Hematopoietic multipotent progenitor cell treated with erythropoietin and hydrocortisone succinate and interleukin-3 and kit ligand, for 17 days (in vitro differentiated cells): ENCODE measurements at places on chromosomes 11 and 22.
A peak's percentile ranks its signal among the peaks of the same experiment; 100 is the strongest.

DNA sequence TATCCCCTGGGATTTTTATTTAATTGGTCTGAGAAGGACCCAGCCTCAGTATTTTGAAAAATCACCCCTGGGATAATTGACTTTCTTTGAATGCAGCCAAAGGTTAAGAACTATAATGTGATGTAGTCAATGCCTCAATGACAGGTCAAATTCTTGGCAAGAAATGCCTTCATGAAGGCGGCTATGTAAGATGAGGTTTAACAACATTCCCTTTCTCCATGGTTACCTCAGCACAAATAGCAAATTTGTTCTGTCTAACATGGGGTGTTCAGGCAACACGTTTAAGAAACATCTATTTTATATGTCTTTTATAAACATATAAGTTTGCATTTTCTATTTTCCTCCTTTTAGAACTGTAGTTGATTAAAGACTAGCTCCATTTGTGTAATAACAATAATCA lies 5.3 kb downstream of the SLN start:
- no peak for DNase-seq

GRCh38 chr11:121291896-121292494 lies 576 bp upstream of the SC5D start:
- DNase-seq: no peak

DNA sequence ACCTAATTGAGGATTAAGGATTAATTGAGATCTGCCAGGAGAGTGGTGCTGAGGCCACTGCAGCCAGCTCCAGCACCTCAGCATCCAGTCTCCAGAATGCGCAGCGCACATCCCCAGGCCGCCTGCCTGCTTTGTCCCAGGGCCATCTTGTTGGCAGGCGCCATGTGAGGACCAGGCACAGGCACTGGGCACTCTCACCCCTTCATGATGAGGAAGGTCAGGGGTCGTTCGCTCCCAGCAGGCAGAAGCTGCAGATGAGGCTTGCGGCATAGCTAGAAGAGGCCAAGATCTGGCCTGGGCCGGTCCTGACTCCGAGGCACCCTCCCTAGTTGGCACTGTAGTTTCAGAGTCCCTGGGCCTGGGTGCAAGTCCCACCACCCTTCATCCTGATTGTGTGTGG lies 6.4 kb downstream of the CABP2 start:
- no peak for DNase-seq

DNA sequence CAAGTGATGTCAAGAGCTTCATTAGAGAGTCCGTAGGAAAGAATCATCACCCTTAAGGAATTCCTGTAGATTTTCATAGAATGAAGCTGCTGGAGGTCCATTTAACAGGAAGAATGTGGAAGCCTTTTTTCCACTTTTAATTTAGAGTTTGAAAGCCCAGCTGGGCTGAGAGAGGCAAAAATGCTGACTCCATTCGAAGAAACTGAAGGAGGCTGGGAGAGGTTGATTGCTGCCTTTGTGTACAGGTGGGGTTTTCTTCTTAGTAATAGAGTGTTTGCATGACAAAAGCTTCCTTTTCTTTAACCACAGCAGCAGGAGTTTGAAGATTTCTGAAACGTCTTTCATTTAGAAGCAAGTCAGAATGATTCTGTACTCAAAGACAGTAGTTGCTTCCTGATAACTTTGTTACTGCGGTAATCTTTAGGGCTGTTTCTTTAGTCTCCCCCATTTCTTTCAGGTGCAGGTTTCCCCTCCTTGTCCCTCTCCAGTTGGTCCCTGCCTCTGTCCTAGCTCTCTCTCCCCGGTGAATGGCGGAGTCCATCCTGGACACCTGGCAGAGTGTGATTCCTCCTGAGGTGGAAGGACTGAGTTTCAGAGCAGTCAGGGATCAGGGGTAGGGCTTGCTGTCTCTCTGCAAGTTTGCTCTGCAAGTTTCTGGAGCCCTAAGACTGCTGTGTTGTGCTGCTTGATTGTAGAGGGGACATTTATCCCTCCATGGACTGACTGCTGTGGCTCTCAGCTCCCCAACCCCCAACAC lies 166.2 kb downstream of the LDLRAD3 start:
- no peak for DNase-seq

GRCh38 chr22:50505776-50506610 lies 1.5 kb downstream of the LMF2 start:
- DNase-seq: no peak

- DNase-seq: no peak
Observed at GRCh38 chr11:62108971-62109404, 14.8 kb upstream of the INCENP start.

GRCh38 chr22:44586999-44587736 lies 89.1 kb upstream of the RTL6 start:
- DNase-seq: no peak

DNA sequence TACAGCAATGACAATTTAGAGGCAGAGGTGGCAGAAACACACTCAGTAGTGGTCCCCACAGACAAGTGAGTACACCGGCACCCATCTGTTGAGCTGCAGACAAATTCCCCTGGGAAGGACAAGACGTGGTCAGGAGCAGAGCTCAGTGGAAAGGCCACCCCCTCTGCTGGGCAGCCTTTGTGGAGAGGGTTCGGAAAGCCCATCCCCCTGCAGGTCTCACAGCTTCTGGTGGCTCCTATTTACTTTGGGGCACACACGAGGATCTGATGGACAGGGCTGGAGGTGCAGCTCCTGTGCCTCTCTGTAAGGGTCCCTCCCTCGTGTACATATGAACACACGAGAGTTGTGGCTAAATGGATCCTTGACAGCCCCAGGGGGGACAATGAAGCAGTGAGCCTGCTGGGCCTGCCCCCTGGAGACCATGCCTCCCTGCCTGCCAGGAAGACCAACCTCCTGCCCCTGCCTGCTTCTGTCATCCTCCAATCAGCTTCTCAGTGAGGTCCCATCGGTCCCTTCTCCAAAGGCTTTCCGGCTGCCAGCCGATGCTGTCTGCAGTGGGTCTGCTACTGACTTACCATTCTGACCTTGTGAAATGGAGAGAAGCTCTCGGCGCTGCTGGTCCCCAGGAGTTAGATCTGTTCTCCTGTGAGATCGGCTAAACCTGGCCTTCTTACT lies 161.5 kb downstream of the CACNA1I start:
- no peak for DNase-seq

- DNase-seq: no peak
Observed at GRCh38 chr11:3145206-3145520, 19.9 kb downstream of the OSBPL5 start.

DNA sequence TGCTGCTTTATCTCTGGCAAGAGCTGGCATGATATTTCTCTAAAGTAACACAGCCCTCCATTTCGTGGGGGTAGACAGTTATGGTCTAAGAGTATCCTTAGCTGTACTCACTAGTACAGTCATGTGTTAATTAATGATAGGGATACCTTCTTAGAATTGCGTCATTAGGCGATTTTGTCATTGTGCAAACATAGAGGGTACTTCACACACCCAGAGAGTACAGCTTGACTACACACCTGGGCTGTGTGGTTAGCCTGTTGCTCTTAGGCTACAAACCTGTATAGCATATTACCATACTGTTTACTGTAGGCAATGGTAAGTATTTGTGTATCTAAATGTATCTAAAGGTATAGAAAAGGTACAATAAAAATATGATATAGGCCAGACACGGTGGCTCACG lies 17.0 kb downstream of the XRCC6 start:
- no peak for DNase-seq

GRCh38 chr11:110433393-110434333 lies 3.9 kb downstream of the FDX1 start:
- peak; percentile 36 for DNase-seq

DNA sequence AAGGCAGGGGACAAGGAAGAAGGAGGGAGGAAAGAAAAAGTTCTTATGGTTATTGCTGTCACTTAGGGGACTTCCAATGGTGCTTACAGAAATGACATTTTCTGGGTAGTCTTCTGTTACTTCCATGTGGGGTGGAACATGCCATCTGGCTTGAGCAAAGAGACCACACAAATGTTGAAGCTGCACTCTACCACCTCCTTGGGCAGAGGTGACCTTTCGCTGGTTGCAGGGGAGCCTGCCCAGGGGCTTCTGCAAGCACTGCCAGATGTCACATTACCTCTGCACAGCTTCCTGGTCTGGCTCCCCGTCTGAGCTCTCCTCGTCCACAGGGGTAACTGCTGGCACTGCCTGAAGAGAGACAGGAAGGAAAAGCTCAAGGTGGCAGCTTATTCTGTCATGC lies 32.6 kb upstream of the APOA1 start:
- no peak for DNase-seq

DNA sequence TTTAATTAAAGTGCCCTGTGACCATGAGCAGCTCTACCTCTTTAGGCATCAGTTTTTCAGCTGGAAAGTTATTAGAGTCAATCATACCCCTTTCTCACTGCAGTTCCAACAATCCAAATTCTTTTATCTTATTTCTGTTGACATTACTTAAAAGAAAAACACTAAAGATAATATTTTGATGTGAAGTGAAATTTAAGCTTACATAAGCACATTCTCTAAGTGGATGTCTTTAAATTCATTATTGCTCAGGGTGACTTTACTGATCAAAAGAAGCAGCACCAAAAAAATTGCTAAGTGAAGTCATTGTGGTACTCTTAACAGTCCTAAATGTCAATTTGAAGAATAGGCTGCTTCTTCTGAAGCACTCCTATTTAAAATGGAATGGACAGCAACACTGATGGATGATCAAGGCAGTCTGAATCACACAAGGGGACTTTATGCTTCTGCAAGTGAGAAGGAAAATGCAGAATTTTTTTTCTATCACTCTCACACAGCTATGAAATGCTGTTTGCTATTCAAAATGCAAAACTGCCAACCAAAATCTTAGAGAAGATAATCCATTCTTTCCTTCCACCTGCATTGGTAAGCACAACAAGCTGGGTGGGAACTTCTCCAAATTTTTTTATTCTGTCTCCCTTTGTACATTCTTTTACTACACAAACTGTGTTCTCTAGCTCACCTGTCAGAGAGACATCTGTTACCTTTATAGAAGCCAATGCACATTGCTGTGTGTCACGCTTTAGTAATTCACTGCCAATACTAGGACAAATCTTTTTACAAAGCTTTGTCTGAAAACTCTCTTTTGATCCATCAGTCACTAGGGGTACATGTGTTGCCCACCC lies 179.9 kb downstream of the GRIA4 start:
- no peak for DNase-seq

DNA sequence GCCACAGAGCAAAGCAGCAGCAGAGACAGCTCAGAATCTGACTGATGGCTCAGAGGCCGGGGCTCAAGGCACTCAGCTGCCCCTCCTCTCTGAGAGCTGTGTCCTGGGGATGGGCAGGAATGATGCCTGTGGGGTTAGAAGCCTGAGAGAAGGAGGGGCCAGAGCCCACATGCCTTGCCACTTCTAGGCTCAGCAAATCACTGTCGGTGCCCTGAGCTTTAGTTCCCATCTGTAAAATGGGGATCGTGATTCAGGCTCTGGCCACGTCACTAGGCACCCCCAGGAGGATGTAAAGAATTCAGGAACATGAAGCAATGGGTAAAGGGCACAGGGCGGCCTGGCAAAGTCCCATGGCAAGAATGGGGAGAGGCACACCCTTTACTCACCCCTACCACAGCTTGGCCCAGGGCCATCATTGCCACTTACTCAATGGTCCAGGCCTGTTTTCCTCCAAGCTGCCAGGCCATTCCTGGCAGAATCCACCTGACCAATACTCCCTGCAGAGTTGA lies 3.4 kb upstream of the CDC42EP2 start:
- no peak for DNase-seq

GRCh38 chr11:114166897-114167323 lies 107.4 kb downstream of the ZBTB16 start:
- no peak for DNase-seq

GRCh38 chr11:13118194-13118593 lies 109.1 kb downstream of the RASSF10 start:
- DNase-seq: no peak

DNA sequence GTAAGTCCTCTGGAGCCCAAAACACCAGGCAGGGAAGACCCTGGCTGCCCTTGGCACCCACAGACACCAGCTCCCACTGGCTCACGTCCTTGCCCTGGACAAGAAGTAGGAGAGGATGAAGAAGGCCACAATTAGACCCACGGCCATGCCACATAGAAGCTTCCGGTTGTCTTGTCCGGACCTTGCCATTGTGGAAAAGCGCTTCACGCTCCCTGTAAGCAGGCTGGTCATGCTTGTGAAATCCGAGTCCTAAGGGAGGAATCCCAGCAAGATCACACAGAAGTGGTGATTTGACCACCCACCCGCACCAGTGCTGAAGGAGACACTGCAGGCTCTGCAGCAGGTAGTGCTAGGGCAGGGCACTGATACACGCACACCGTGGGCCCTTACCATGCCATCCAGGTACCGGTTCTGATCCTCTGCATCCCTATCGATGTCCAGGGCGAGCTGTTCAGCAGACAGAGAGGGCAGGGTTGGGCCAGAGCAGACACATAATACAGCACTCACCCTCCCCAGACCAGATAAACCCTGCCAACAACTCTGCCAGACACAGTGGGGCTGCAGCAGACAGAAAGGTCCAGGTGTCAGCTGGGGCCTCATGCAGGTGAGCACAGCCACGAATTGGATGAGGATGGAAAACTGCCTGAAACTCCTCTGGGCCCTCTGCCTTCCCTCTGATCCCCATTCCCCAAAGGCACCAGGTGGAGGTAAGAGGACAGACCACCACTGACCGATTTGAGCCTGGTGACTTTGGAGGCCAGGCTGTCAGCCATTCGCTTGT lies 1.8 kb downstream of the BET1L start:
- DNase-seq: no peak

DNA sequence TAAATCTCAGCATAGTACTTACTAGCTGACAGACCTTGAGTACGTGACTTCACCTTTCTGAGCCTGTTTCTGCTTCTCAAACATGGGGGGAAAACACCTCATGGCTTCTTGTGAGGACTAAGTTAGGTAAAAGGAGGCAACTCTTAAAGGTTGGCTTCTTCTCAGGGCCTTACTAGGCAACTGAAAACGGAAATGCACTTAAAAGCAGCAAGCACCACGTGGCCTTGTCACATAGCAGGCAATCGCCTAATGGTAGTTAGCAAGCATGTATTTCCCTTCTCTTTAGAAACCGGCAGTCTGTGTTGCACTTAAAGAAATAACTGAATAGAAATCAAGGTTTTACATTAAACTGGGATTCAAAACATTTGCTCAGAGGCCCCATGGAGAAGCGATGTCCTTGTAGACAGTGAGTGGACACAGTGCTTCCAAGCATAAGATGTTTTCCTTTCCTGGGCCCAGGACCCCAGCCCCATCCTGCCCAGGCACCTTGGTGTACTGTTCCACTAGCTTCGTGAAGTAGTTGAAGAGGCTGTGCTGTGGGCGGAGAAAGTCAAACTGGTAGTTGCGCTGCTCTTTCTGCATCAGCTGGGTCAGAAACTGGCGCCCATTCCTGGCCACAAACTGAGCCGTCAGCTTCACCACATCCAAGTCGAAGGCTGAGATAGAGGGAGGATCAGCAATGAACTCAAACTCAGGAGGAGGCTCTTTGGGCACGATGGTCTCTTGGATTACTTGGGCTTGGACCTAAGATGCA lies 12.1 kb downstream of the SF3A1 start:
- no peak for DNase-seq

DNA sequence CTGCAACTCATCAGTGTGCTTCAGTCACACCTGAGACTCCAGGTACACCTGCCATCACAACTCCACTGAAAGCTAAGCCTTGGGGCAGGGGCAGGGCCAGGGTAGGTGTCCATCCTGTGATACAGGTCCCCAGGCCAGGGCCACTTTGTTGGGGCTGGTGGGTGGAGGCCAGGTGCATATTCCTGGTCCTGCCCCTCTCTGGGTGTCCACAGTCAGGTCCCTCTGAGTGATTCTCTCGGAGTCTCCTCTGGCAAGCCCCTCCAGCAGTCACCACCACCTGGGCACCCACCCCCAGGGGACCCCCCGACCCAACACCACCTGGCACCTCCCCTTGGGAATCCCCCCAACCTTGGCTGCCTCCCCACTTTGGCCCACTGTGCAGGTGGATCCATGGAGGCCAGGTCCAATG lies 9.5 kb upstream of the ACR start:
- DNase-seq: no peak

GRCh38 chr11:61028135-61028729 lies 56.8 kb downstream of the CD6 start:
- DNase-seq: no peak
